Umbilical cord (tissue), 2 donors: ENCODE measurements at places on chromosomes 4 and X.

- no peak for DNase-seq
Observed at GRCh38 chrX:3748052-3748559, 34.7 kb upstream of the PRKX start.

GRCh38 chrX:154829926-154830442, 4.5 kb downstream of the SMIM9 start:
- DNase-seq = no peak

DNA sequence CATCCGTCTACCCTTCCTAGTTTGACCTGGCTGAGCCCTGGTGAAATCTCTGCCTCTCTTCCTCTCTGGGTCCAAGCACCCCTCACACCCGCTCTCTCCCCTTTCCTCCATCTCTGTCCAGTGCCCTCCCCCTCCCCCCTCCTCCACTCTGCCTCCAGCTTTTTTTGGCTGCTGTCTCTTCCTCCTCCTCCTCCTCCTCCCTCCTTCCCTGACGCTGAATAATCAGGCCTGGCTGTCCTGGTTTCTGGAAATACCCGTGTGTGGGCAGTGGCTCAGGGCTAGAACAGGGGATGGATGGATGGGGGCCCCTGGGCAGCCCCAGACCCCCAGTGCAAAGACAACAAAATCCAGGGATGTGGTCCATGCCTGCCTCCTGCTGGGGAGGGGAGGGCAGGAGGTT, 4.7 kb upstream of the SYP start:
- no peak for DNase-seq

DNA sequence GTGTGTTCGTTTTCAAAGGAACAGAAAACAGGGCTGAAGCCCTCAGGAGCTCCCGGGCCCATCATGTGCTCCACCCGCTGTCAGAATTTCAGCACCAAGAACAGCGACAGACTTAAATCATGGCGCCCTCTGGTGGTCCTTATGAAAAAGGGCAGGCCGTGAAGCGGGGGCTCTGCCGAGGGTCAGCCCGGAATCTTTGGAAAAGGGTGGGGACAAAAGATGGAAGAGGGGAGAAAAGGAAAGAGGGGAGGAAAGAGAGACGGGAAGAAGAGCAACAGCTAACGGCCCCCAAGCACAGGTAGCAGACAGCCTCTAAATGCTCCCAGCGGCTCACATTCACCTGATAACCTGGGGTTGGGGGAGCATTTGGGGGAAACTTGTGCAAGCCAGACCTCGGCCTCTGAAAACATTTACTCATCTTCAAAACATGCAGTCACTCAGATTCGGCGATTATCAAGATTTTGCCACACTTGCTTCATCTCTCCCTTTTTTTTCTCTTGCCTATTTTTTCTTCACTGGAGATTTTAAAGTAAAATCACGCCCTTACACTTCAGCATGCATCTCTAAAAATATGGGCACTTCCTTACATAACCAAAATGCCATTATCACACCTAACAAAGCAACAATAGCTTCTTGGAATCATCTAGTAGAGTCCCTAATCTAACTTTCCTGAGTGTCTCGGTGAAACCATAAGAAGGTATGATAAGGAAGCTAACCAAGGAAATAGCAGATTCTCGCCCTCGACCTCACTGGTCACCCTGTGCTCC, 28.1 kb upstream of the MAN2B2 start:
- peak; percentile 62 for DNase-seq

- no peak for DNase-seq
Observed at GRCh38 chr4:78363031-78363570, 188.5 kb upstream of the ANXA3 start.

GRCh38 chr4:97548943-97549583, 594.2 kb downstream of the STPG2 start:
- no peak for DNase-seq

DNA sequence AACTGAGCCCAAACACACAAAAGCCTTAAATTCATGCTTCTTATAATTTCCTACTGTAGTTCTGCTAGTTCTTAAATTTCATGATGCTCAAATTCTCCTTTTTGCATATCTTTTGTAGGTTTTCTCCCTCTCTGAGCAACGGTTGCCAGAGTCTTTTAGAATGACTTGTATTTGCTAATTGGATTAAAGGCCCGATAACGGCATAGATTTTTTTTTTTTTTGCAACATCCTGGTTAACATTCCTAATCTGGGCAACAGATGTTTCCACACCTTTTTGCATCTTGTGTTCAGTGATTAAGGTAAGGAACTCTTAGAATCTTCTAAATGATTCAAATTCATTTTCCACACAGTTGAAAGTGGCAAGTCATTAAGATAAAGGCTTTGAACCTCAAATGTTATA, 66.3 kb upstream of the ADGRG2 start:
- DNase-seq = no peak

- DNase-seq = peak; percentile 72
Observed at GRCh38 chr4:73450398-73451004, 14.5 kb downstream of the AFP start.

DNA sequence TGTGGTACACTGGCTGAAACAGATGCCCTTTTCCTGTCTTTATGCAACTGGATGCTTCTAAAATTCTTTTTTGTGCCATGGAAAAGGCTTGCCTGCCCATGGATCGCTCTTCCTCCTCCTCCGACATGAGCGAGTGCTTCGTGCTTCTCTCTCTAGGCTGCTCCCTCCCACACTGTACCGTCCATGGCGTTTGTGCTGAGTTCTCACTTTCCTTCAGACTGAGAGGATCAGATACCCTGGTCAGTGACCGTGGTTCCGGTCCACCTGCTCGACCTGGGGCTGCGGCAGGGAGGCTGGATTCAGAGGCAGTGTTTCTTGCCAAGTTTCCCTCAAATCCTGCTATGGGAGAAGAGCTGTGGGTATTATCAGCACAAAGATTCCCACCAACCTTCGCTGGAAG, 10.2 kb upstream of the CLDN24 start:
- no peak for DNase-seq

DNA sequence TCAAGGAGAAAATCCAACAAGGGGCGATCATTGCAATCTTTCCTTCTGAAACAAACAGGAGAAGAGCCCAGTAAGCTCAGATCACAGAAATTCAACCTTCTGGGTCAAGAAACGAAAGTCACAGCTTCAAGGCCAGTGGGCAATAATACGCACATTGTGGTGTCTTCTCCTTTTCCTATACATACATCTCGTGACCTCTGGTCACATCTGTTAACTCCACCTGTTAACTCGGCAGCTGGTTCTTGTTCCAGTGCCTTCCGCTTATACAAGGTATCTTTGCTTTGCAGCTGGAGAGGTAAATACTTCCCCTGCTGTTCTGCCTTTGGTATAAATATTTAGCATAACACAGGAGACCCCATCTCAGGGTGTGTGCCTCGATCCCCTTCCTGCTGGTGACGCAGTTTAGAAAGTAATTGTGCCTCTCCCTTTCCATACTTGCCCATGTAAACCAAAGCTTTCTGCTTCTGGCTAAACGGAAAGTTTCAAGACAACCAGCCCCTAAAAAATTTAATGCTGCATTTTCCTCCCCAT, 45.0 kb downstream of the CCDC149 start:
- no peak for DNase-seq

GRCh38 chr4:8213121-8213520, 14.0 kb downstream of the SH3TC1 start:
- no peak for DNase-seq

GRCh38 chr4:146049802-146050201, 111.2 kb upstream of the ZNF827 start:
- no peak for DNase-seq

DNA sequence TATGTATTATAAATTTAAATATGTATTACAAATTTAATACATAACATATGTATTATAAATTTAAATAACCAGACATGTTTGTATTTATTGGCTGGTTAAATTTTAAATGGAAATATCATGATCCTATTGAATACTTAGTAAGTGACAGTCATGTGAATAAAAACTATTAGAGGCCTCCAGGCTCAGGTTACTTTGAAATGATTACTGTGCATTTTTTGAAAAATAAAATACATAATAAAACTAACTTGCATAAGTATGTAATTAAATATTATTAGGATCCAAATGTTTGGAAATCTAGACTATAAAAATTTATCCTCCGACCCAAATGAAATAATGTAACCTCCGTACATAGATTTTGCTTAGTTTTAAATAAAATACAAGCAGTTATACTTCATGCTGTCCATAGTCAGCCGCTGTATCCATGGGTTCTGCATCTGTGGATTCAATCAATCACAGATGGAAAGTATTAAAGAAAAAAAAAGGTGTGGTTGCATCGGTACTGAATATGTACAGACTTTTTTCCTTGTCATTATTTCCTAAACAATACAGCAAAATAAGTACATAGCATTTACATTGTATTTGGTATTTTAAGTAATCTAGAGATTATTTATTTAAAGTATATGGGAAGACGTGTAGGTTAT, 140.7 kb downstream of the WDFY3 start:
- no peak for DNase-seq

- peak; percentile 69 for DNase-seq
Observed at GRCh38 chr4:18882468-18882867, 860.9 kb upstream of the LCORL start.

DNA sequence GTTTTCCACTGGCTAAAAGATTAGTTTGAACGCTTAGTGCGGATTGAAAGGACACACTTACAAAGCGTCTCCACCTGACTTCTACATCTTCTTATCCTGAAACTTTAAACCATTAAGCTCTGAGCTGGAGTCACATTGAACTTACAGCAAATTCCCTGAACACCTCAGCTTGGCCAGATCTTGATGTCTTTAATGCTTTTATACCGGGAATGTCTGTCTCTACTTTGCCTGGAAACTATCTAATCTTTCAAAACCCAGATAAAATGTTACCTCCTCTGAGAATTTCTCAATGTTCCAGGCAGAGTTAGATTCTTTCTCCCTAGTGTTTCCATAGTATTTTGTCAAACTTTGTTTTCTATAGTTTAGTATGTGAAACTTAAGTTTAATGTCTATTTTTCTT, 179.9 kb downstream of the DTHD1 start:
- peak; percentile 12 for DNase-seq

GRCh38 chr4:94452476-94453371, 982 bp downstream of the PDLIM5 start:
- DNase-seq = peak; percentile 87

- no peak for DNase-seq
Observed at GRCh38 chr4:120611092-120611491, 311.4 kb downstream of the PRDM5 start.

GRCh38 chr4:121706595-121707021, 9.8 kb upstream of the ANXA5 start:
- no peak for DNase-seq

GRCh38 chr4:107044170-107044569, 8.1 kb upstream of the DKK2 start:
- DNase-seq = no peak

DNA sequence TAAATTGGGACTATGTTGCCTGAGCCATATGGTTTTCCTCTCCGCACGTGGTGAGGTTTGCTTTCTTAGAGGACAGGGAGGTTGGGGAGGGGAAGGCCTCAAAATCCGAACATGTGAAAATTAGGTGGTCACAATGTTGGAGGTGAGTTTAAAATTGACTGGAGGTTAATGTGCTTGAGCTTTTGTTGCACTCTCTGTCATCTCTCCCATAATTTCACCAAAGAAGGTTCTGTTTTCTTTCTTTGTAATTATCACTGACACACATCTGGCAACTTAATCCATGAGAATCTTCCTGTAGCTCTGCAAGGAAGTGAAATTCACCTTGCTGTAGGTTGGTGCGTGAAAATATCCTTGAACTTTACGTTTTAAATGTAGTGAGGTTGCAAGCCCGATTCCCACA, 225.5 kb downstream of the PDGFC start:
- peak; percentile 62 for DNase-seq

DNA sequence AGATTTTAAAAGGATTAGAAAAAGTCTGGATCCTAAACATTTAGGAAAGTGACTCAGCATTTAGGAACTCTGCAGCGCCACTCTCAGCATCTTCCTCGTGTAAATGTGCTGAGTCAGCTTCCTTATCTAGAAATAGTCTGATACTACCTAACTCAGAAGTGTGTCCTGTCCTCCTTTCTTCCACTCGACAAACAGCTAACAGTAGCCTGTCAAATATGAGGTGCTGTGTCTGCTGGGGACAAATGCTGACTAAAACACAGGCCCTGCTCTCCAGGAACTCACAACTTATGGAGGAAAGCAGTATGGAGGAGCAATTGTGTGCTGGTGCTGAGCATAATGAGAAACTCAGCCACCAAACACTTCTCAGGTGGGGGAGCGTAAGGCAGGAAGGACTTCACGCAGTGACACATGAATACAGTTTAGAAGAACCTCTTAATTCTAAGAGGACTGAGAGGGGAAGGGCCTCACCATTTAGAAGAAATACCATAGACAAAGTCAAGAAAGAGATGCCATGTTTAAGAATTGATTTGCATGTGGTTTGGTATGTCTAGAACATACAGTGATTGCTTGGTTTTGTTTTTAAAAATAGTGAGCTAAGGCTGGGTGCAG, 125.3 kb downstream of the SOWAHB start:
- DNase-seq = peak; percentile 62

GRCh38 chr4:41260116-41260733, 3.5 kb downstream of the UCHL1 start:
- no peak for DNase-seq

GRCh38 chr4:94457692-94458106, 6.0 kb downstream of the PDLIM5 start:
- DNase-seq = no peak

- no peak for DNase-seq
Observed at GRCh38 chrX:120200851-120201250, 42.4 kb downstream of the RHOXF2 start.

- DNase-seq = peak; percentile 57
Observed at GRCh38 chr4:90824266-90825150, 697.3 kb downstream of the CCSER1 start.

DNA sequence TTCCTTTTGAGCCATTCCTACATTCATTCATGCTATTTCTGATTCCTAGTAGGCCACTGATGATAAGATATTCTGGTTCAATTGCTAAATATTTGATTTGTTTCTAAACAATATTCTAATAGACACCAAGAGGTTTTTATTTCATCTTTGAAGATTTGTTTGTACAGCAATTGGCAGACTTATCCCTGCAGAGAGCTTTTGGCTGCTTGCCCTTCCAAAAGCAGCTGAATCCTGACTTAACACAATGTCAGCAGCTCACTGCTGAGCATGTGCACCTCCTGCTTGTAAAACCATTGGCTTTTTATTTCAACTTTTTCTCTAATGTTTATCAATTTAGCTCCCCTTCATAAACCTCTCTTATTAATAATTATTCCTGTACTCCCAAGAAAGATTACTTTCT, 45.3 kb downstream of the MMRN1 start:
- DNase-seq = peak; percentile 47

DNA sequence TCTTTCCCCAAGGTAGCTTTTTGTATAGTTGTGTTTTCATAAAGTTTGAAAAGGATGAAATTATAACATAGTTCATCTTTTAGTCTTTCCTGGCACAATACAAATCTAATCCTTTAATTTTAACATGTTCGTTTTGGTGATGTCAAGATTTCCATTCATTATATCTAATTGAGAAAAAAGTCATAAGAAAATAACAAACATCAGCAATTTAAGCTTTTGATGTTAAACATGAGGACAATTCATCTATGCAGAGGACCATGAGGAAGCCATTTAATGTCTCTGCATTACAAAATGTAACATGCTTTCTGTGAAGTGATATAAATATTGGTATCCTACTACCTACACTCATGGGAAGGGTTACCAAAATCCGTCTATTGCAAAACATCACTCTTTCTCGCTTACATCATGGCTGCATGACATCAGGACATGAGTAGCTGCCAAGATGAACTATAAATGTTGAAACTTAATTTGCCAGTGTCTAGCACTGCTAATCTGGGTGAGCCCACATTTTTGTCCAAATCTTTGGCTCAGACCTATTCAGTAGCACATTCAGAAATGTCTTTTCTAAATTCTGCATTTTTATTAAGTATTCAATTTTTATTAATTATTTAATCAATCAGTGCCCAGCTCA, 9.5 kb downstream of the EPGN start:
- DNase-seq = no peak
